ENCODE measurements at places on chromosomes 4 and X.
A peak's percentile ranks its signal among the peaks of the same experiment; 100 is the strongest.

DNA sequence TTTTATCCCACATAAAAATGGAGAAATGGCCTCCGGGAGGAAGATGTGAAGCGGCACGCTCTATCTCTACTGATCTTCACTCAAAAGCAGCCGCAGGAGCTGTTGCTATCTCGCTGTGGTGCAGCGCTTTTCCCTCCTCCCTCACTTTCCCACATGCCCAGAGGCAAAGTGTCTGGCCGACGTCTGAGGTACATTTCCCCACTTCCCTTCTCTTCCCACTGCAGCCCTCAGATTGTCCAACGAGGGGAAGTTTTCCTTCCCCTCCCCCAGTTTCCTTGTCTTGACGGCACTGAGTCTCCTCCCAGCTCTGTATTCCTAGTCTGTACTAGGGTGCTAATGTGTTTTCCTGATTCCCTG lies 660 bp upstream of the COL25A1 start:
- DNase-seq: no peak

GRCh38 chr4:41039317-41039716 lies 175.0 kb downstream of the APBB2 start:
- DNase-seq: no peak

DNA sequence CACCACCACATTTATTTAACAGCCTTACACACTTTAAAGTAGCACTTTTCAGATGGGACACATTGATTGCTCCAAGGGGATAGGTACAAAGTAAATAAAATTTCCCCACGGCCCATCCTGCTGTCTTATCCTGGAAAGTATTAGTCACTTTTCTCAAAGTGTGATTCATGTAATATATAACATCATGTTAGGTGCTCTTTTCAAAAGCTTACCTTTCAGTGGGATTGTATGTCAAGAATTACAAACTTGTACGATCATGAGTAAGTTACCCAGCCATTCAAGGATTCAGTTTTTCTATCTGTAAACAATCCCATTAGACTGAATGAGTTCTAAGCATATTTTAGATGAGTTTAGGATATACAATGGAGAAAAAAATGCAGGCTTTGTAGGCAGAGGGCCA lies 876.6 kb upstream of the GRID2 start:
- DNase-seq: no peak

GRCh38 chr4:147345662-147346061 lies 135.2 kb upstream of the EDNRA start:
- no peak for DNase-seq

DNA sequence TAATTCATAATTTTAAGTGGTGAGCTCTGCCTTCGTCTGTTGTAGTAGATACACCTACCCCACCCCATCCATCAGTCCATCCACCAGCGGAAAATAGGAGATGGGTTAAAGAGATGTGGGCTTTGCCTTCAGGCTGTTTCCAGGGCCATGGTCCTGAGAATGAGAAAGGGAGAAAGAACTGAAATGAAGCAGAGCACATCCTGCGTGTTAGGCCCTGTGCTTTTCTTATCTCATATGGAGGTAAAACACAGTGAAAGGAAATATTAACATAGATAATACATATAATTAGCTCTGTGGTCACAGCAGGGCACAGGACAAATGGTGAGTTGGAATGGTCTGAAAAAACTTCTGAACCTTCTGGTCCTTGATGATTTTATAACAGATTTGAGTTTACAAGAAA lies 393.5 kb downstream of the BMPR1B start:
- no peak for DNase-seq

GRCh38 chrX:22366166-22366702 lies 93.5 kb downstream of the CBLL2 start:
- no peak for DNase-seq

DNA sequence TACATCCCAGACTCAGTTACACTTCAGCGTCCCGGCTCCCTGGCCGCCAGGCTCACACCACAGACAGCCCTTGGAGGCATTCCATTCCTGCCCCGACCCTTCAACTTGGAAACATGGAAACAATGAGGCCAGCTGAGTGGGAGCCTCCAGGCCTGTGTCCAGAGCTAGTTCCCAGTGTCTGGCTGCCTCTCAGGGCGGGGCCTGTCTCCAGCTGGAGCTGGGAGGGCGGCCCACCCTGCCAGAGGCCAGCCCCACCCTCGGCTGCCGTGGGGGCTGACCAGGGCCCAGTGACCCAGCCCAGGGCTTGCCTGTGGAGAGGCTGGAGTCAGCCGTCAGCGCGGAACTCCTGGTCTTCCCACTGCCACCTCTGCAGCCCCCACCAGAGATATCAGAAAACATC lies 37.4 kb upstream of the SPON2 start:
- no peak for DNase-seq

DNA sequence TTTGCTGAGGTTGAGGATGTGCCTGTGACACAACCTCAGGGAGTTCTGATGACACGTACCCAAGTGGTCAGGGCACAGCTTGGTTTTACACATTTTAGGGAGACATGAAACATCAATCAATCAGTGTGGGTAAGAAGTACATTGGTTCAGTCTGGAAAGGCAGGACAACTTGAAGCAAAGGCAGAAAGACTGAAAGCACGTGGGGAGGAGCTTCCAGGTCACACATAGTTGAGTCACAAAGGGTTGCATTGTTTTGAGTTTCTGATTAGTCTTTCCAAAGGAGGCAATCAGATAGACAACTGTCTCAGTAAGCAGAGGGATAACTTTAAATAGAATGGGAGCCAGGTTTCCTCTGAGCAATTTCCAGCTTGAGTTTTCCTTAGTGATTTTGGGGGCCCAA lies 1910.0 kb upstream of the AGA start:
- no peak for DNase-seq

- no peak for DNase-seq
Observed at GRCh38 chr4:117466388-117466787, 381.0 kb upstream of the TRAM1L1 start.

DNA sequence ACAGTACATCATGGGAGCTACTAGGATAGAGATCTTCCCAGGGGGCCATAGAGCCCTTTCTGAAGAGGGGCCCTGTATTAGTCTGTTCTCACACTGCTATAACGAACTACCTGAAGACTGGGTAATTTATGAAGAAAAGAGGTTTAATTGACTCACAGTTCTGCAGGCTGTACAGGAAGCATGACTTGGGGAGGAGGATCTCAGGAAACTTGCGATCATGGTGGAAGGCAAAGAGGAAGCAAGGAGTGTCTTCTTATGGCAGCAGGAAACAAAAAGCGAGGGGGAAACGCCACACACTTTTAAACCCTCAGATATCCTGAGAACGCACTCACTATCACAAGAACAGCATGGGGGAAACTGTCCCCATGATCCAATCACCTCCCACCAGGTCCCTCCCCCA lies 4.2 kb upstream of the SLC9A6 start:
- no peak for DNase-seq

- no peak for DNase-seq
Observed at GRCh38 chr4:151266497-151266896, 10.5 kb upstream of the PRSS48 start.

DNA sequence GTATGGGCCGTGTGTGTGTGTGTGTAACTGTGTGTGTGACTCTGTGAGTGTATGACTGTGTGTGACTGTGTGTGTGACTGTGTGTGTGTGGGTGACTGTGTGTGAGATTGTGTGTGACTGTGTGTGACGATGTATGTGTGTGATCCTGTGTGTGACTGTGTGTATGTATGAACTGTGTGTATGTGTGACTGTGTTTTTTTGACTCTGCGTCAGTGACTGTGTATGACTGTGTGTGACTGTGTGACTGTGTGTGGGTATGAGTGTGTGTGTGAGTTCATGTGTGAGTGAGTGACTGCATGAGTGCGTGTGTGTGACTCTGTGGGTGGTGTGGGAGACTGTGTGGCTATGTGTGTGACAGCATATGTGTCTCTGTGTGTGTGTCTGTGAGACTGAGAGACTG lies 81.8 kb downstream of the ZNF718 start:
- no peak for DNase-seq

DNA sequence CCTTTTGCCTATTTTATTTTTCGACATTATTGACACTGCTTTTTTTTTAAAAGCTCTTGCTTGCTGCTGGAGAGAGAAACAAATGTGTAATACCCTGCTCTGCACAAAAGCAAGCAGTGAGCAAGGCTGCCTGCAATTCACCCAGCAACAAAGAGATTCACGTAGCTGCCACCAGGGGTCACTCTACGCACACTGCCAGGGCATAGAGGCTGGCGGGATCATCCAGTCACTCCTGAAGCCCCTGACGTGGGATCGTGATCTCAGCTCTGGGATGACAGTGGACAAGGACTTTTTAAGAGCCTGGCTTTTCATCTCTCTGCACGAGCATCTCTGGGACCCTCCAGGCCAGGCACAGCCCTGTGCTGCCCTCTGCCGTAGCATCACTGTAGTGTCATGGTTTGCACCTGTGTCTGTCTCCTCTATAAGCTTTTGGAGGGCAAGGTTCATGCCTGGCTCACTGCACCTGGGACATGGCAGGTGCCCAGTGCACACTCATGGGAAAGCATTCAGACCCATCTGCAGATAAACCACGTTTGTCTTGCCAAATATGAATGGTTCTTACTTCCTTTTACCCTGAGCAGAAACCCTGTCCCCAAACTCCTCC lies 19.8 kb downstream of the C4orf50 start:
- DNase-seq: peak; percentile 47

- DNase-seq: peak; percentile 37
Observed at GRCh38 chr4:114659386-114660008, 60.9 kb downstream of the UGT8 start.

- no peak for DNase-seq
Observed at GRCh38 chrX:129233786-129234185, 289.5 kb downstream of the SMARCA1 start.

- no peak for DNase-seq
Observed at GRCh38 chrX:44223150-44223549, 120.3 kb downstream of the EFHC2 start.

DNA sequence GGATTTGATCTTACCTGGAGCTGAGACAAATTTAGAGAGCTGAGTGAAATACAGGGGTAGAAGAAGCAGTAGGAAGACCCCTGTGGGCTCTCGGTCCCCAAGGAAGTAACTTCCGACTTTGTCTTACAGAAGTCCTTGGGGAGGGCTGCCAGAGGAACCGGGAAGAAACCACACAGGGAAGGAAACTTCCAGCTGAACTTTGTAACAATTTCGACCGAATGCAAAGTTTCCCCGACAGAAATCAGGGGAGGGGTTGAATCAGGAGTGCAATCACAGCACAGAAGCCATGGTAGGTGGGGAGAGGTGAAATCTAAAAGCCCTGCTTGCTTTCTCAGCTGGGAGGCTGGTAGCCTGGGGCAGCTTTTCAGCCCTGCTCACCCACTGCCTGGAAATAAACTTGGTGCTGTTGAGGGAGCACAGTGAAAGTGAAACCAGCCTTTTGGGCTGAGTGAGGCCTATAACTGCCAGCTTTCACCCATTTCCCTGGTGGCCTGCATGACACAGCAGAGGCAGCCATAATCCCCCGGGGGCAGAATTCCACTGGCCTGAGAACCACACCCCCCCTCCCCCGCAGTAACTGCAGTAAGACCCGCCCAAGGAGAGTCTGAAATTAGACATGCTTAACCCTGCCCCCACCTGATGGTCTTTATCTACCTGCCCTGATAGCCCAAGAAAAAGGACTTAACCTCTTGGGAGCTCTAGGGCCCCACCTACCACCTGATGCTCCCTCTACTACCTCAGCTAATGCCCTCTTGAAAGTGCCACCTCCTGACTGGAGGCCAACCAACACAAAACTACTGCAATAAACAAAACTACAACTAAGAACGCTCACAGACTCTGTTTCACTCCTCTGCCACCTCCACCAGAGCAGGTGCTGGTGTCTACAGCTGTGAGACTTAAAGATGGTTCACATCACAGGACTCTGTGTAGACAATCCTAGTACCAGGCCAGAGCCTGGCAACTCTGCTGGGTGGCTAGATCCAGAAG lies 248.2 kb downstream of the PARM1 start:
- DNase-seq: no peak

- DNase-seq: no peak
Observed at GRCh38 chr4:174674305-174674840, 152.1 kb upstream of the HPGD start.

DNA sequence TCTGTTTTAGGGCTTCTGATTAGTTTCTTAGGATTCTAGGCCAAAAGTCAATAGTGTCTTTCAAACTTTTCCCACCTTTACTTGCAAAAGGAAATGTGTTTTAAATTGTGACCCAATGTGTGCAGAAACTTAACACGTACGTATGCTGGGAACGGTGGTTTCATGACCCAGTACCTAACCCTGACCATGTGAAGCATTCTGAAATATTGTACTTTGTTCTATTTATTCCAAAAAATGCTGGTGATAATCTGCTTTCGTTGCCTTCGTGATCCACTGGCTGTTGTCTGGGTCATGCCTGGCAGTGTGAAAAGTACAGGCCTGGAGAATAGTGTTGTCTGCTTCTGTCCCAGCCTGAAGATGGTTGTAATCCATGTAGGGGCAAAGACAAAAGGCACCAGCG lies 26.7 kb upstream of the TADA2B start:
- DNase-seq: no peak

DNA sequence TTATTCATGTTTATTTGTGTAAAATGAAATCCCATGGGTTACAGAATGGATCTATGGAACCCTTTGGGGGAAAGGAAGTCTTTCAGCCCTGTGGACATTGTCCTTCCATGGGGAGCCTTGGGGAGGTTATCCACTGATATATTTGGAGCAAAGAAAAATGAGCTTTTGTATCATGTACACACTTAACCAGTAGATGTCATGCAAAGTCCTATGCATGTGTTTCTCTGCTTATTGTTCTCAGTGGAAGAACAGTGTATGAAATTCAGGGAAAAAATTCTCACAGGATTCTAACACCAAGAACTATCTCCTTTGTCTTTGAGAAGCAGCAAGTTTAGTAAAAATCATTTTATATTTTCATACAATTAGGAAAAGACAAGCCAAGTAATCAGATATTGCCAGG lies 105.3 kb downstream of the DTHD1 start:
- DNase-seq: no peak

GRCh38 chrX:153445106-153445855 lies 575 bp downstream of the TREX2 start:
- DNase-seq: no peak

DNA sequence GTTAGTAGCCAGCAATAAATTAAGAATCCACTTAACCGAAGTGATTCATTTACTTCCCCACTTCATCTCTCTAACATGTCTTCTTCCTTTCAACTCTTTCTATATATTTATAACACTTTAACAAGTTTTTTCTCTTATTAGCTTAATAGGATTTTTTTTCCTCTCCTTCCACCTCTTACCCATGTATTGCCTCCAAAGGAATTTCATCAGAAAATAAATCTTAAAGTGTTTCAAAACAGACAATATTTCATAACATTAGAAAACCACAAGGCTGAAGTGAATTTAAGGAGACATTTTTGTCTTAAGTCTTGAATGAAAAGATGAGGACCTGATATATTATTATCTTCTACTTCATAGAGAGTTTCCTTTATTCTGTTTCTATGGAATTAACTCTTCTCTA lies 101.5 kb downstream of the PDGFC start:
- DNase-seq: no peak

Measured in CD4-positive, alpha-beta T cell treated with Interleukin-4 for 4 hours (primary cell).